ENCODE measurements at places on chromosomes 2 and 18.

GRCh38 chr18:30134020-30134419 is 908.5 kb downstream of the DSC3 start:
- no peak for DNase-seq
- no peak overlapping the region for H3K4me3 ChIP-seq
- H3K27ac ChIP-seq, result no peak overlapping the region
- no peaks in the 10 kb centered on the region for H3K4me1 ChIP-seq
- no peaks in the 10 kb centered on the region for H3K27me3 ChIP-seq
- no peaks in the 10 kb centered on the region for H3K36me3 ChIP-seq

- H3K27ac ChIP-seq, result no peak overlapping the region
- no peak overlapping the region for H3K4me3 ChIP-seq
- H3K4me1 ChIP-seq, result no peaks in the 10 kb centered on the region
- no peak for DNase-seq
These were observed 424.0 kb upstream of the CRIM1 start for GRCh38 chr2:35931626-35932025.

- no peak overlapping the region for H3K4me3 ChIP-seq
- no peak overlapping the region for H3K27ac ChIP-seq
- peaks cover 20% of the 10 kb centered on the region for H3K36me3 ChIP-seq
- H3K4me1 ChIP-seq, result peaks cover 20% of the 10 kb centered on the region
- no peak for DNase-seq
- H3K27me3 ChIP-seq, result no peaks in the 10 kb centered on the region
These were observed 132.8 kb downstream of the THADA start for GRCh38 chr2:43462866-43463641.

- no peak overlapping the region for H3K4me3 ChIP-seq
- H3K27ac ChIP-seq, result no peak overlapping the region
- DNase-seq, result no peak
- peaks cover 5% of the 10 kb centered on the region for H3K27me3 ChIP-seq
These were observed 77.9 kb downstream of the CABLES1 start for GRCh38 chr18:23213200-23213599.

DNA sequence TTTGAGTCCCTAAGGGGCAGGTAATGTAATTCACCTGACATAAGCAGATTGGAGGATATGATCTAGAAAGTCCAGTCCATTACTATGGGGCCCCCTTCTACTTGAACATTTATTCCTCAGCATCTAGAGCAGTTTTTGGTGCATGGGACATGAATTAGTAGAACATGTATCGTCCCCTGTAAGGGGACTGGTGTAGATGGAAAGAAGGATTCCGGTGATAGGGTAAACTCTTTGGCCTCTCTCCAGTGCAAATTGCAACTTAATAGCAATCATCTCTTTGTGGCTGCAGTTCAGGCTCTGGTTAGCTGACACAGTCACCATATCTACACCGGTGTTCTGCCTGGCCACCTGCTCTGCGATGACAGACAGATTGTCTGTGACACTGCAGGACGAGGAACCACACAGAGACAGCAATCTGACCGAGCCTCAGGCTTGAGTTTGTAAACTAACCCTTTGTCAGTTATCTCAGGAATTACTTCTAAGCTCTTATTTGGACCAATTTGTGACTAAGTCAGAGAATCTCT is 6.4 kb upstream of the SLC8A1 start:
- no peaks in the 10 kb centered on the region for H3K27me3 ChIP-seq
- no peaks in the 10 kb centered on the region for H3K36me3 ChIP-seq
- H3K4me3 ChIP-seq, result no peak overlapping the region
- DNase-seq, result no peak
- H3K4me1 ChIP-seq, result no peaks in the 10 kb centered on the region
- no peak overlapping the region for H3K27ac ChIP-seq

DNA sequence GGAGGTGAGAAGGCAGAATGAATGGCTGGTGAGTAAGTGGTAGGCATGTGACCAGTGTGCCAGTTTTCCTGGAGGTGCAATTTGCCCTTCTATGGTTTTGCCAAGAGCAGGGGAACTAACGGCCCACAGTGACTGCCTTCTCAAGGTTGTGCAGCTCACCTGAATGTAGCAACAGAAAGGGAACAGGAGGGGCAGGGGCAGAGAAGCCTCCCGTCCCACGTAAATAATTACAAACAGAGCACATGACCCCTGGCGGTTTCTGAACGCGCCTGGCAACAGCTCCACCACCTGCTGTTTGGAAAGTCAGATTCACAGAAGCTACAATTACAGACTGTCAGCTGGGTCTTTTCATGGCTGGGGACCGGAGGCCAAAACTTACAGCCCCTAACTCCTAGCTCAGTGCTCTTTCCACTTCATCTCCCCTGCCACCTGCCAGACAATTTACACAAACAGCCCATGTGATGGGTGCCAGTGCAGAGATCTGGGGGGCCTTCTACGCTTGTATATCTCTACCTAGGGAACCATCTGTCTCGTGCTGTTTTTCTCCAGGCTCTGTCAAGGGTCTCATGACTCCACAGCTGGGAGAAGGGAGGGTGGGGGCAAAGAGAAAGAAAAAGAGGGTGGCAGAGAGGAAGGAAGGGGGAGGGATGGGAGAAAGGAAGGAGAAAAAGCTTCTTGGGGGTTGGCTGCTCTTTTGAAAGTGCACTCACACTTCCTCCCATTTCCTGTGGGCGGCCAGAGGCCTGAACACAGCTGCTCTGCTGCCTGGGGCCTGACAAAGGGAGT is 69.6 kb downstream of the POLR1A start:
- H3K4me1 ChIP-seq, result peaks cover 71% of the 10 kb centered on the region
- no peaks in the 10 kb centered on the region for H3K27me3 ChIP-seq
- peak overlapping the region; percentile 96 for H3K27ac ChIP-seq
- DNase-seq, result peak; percentile 69
- peaks cover 72% of the 10 kb centered on the region for H3K36me3 ChIP-seq

Measured in activated naive CD8-positive, alpha-beta T cell treated with anti-CD3 and anti-CD28 coated beads for 36 hours (primary cell).